CD4-positive, alpha-beta T cell treated with Interleukin-12 subunit alpha and Interleukin-12 subunit beta, for 1 hour (primary cell): ENCODE measurements at places on chromosomes 5 and 9.

GRCh38 chr5:151757233-151758140 lies 944 bp downstream of the ATOX1 start:
- DNase-seq, result peak; percentile 19

- no peak for DNase-seq
Observed at GRCh38 chr9:110847671-110848070, 179.1 kb downstream of the MUSK start.

DNA sequence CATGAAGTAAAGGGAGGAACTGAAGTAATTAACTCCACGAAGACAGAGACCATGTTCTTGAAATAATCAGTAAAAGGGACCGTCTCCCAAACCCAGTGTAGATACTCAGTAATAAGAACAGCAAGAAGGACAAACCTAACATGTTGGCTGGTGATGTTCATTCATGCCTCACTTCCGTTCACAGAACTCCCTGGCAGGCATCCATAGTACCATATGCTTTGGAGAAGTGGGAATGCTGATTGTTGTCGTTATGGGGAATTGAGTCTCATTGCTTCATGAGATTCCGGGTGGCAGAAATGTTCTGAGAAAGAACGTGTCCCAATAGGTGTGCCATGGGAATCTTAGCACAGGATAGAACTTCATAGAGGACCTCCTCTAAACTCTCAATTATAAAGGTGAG lies 452.3 kb downstream of the ZSWIM6 start:
- DNase-seq, result no peak

GRCh38 chr9:107070586-107070985 lies 207.6 kb downstream of the ZNF462 start:
- no peak for DNase-seq

GRCh38 chr5:149724130-149724840 lies 5.8 kb upstream of the PPARGC1B start:
- DNase-seq, result no peak

DNA sequence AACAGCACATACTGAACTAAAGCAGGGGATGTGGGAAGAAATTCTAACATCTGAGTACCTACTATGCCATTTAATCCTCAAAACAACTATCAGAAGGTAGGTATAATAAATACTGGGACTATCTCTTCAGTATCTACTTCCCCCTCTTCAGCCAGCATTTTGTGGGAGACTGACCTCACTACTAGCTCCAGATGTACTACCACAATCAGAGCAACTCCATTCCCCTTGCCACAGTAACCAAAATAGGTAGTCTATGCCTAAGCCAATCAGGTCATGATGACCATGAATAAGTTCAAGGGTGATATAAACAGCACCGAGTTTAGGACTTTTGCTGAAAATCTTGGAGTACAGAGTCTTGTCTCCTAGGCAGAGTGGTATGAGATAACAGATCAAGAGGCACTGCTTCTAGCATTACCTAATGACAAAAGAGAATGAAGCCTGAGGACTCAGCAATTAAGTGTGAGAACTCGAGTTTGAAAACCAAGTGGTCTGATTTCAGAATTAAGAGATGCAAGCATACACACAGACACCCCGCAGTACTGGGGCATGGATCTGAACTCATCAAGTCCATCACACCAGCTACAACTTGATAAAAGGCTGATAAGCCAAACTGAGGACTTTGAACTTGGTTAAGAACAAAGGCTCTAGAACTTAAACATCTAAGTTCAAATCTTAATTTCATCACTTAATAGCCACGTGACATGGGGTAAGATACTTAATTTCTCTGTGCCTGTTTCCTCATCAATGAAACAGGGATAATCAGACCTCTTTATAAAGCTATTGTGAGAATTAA lies 9.7 kb downstream of the FNIP1 start:
- no peak for DNase-seq

- DNase-seq, result no peak
Observed at GRCh38 chr5:9437741-9438240, 108.1 kb downstream of the SEMA5A start.

- no peak for DNase-seq
Observed at GRCh38 chr5:79333852-79334557, 98.1 kb downstream of the JMY start.

DNA sequence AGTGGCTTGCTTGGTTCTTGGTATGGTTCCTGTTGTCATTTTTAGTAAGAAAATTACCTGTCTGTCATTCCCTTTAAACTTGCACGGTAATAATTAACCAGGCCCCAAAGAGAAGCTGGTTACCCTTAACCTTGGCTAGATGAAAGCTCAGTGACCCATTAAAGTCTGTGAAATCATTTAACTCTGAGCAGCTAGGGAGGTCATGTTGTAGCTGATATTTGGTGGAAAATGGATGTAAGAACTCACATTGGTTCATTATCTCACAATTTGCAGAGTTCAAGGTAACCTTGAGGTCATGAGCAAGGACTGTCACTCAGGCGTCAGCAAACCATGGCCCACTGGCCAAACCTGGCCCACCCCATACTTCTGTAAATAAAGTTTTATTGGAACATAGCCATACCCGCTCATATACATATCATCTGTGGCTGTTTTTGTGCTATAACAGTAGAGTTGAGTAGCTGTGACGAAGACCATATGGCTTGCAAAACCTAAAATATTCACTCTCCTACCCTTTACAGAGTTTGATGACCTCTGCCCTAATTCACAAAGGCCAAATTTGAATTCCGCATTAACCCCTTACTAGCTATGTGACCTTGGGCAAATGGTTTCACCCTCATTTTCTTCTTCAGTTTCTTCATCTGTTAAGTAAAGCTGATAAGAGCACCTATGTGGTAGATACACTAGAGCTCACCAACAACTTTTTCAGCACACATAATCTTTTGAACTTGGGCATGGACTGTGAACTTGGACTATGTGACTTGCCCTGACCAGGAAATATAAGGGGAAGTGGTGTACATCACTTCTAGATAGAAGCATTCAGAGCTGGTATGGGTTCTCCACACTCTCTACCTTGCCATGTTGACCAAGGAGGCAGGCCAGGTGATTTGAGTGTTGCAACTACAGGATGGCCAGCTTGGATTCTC lies 61.5 kb upstream of the CPEB4 start:
- no peak for DNase-seq
